ENCODE measurements at places on chromosomes 1 and 21.

GRCh38 chr1:196535727-196536126 is 72.5 kb downstream of the KCNT2 start:
- DNase-seq: no peak

GRCh38 chr1:203183828-203184227 is 2.7 kb downstream of the CHI3L1 start:
- no peak for DNase-seq

- no peak for DNase-seq
These were observed 72.9 kb downstream of the SIK1 start for GRCh38 chr21:43354026-43354420.

DNA sequence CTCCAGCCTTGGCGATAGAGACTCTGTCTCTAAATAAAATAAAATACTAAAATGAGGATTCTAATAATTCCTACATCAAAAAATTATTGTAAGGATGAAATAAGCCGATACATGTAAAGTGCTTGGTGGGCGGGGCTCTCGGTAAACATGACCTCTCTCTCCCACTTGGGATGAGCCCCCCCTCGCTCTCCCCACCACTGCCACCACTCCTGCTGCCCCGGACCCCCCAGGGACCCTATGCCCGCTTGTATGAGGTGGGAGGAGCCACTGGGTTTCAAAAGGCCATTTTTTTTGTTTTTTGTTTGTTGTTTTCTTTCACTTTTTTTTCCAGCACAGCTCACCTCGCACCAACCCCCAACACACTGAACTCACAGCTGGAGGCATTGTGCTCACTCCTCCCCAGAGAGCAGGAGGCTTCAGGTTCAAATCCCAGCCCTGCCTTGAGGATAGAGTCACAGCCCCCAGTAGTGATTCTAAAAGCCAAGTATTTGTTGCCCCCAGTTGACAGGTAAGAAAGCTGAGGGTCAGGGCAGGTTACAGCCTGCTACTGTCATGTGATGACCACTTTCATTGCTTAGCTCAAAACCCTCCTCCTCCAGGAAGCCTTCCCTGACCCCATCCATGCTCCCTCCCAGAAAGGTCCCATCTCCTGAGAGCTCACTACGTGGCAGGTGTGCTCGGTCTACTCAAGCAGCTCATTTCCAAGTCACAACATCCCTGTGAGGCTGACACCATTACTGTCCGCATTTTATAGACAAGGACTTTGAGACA is 4.2 kb downstream of the SDC3 start:
- DNase-seq: no peak

DNA sequence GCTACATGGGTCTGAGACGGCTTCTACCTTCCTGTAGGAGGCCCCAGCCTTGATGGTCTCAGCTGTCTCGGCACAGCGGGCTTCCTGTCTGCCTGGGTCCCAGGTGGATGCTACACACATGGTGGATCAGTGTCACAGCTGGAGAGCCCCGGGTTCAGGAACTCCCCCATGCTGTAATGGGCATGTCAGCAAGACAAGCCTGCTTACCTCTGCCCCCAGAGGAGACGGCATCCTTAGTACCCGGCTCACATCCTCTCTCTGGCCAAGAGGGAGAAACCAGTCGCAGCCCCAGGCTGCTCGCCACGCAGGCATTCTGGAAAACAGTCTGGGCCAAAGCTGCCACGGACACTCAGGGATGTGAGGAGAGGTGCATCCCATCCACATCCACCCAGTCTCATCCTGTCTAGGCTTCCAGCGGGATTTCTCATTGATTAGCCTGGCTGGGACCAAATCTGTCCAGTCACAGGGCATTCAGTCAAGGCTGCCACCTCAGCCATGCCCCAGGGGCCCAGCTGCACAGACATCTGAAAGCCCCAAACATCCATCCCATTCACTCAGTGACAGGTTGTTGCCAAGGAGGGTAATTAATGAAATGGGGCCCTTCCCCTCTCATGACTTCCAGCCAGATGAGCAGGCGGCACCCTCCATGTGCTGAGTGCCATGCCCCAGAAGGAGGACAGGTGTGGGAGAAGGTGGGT is 10.5 kb downstream of the SNAP47 start:
- DNase-seq: no peak

DNA sequence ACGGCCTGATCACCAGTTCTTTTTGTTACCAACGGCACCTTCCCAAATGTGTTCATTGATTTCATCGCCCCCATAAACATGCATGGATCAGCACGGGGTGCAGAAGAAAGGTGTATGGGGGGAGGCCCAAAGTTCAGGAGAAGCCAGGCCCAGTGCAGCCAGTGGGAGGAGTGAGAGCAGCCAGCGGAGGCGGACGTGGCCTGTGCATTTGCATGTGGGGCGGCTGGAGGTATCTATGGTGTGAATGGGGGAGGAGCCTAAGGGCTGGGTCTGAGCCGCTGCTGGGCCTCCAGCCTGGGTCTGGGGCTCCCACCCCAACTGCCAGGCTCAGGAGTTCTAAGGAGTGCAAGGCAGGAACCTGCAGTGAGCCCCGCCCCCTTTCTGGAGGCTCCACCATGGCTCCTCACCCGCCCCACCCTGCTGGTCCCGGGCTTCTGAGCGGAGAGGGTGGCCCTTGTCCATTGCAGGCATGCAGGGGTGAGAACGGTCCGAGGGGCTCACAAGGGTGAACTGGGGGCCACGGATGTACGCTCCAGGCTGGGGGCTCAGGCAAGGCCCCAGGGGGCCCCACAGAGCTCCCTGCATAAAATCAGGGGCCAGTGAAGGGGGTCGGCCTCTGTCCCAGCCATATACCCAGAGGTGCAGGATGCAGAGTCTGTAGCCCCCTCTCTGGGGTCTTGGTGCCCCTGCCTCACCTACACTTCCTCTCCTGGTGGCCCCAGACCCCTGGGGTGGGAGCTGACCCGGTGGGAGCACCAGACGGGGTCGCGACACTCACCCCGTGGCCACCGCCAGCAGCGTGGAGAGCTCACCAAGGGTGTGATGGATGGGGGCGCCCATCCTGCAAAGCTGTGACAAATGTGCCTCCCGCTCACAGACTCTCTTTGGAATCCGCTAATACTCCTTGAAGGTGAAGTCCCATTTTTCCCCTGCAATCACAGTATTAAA is 31.3 kb upstream of the TTC34 start:
- DNase-seq: no peak

- no peak for DNase-seq
These were observed 32.1 kb downstream of the RABGAP1L start for GRCh38 chr1:174191349-174191862.

DNA sequence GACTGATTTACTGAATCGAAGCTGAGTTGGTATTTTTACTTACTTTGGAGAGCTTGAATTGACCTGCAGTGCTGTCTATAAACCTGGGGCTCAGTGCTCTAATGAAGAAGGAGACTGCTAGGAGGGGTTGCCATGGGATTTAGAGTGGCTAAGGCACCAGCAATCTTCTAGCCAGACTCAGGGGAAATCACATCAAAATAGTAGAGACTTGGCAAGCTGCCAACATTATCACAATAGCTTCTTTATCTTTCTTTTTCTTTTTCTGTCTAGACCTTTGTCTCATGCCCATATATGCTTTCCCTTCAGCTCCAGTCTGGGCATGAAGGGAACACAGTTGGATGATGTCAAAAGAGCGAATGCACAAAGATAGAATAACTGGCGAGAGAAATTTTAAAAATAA is 301.1 kb upstream of the DPYD start:
- no peak for DNase-seq

- no peak for DNase-seq
These were observed 93.6 kb downstream of the SNRPE start for GRCh38 chr1:203954788-203955552.

- DNase-seq: no peak
These were observed 30.9 kb upstream of the CACYBP start for GRCh38 chr1:174968750-174969244.

GRCh38 chr1:76727520-76727919 is 139.8 kb upstream of the ST6GALNAC5 start:
- DNase-seq: no peak

DNA sequence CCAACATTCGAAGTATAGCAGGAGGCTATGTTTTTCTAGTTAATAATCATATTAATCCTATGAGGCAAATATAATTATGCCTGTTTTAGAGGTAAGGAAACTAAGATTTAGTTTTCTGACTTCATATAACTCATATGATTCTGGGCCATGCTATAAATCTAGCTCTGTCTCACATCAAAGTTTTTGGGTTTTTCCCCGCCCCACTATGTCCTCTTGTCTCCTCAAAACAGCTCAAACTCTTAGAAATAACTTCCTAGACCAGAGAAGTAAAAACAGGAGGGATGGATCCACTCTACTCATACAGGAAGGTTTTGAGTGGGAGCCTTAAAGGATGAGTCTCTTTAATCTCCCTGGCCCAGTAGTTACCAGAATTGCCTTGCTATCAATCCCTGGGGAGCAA is 256.4 kb upstream of the FGGY start:
- no peak for DNase-seq

- DNase-seq: no peak
These were observed 85.9 kb downstream of the TCP10L start for GRCh38 chr21:32499249-32500055.

GRCh38 chr1:177286396-177286795 is 115.6 kb downstream of the BRINP2 start:
- DNase-seq: no peak

- DNase-seq: no peak
These were observed 16.1 kb downstream of the LRP8 start for GRCh38 chr1:53311702-53312305.

DNA sequence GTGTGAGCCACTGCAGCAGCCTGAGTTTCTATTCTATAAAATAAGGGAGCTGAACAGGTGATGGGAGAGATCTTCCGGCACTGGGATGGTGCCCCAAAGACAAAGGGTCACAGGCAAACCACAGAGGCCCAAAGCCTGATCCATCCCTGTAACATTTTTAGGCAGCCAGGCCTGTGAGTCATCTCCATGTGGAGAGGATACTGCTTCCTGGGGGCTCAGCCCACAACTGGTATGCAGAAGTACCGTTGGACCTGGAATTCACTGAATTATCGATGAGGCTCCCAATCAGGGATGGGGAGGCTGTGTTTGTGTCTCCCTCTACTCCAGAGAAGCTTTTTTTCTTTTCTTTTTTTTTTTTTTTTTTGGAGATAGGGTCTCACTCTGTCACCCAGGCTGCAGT is 48.8 kb upstream of the WASF2 start:
- no peak for DNase-seq

- DNase-seq: no peak
These were observed 3.2 kb upstream of the PADI4 start for GRCh38 chr1:17304826-17305175.

DNA sequence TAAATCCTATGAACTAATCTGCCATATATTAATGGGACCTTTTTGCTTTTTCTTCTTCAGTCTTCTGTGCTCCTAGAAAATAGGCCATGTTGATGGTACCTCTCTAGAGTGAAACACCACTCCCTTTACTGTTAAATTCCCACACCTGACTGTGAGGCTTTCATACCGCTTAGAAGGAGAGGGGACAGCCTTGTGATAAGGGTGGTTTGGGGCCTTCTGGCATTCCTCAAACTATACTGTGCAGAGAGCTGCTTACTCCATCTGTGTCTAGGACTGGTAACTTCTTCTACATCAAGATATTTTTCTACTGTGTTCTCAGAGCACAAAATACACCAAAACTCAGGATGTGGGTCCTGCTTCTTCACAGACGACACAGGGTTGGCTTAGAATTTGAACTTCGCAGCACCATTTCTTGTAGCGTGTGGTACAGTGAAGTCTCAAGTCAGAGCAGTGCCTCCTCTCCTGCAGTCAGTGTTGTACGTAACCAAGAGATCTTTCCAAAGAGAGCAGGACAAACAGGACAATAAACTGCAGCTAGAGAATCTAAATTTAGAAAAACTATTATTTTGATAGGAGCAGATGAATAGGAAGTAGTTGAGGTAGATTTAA is 43.8 kb downstream of the MACO1 start:
- no peak for DNase-seq

DNA sequence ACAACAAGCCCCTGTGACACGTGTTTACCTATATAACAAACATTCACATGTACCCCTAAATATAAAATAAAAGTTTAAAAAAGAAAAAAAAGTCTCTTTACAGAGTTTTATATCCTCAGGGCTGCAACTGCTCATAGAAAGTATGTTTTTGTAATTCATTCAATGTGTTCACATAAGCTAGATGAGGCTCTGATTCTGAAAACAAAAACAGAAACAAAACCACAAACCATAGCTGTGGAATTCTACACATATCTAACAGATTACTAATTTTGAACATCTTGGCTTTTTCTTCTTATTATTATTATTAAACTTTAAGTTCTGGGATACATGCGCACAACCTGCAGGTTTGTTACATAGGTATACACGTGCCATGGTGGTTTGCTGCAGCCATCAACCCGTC is 579.6 kb upstream of the ZRANB2 start:
- DNase-seq: no peak

- DNase-seq: no peak
These were observed 57.9 kb downstream of the ACBD6 start for GRCh38 chr1:180444522-180444921.

- no peak for DNase-seq
These were observed 6.9 kb downstream of the ETV3 start for GRCh38 chr1:157131281-157131680.

DNA sequence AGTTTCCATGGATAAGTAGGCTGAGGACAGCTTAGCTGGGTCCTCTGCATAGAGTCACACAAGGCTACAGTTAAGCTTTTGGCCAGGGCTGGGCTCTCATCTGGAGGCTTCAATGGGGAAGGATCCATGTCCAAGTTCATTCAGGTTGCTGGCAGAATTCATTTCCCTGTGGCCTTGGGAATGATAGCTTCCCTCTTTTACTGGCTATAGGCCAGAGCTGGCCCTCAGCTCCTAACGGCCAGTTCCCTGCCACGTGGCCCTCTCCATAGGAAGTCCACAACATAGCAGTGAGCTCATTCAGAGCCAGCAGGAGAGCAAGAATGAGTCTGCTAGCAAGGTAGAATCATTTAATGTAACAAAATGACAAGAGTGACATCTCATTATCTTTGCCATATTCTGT is 15.1 kb upstream of the PODN start:
- no peak for DNase-seq

GRCh38 chr1:173407846-173408245 is 69.3 kb upstream of the PRDX6 start:
- DNase-seq: no peak

GRCh38 chr1:67616394-67616985 is 68.5 kb upstream of the GADD45A start:
- no peak for DNase-seq

DNA sequence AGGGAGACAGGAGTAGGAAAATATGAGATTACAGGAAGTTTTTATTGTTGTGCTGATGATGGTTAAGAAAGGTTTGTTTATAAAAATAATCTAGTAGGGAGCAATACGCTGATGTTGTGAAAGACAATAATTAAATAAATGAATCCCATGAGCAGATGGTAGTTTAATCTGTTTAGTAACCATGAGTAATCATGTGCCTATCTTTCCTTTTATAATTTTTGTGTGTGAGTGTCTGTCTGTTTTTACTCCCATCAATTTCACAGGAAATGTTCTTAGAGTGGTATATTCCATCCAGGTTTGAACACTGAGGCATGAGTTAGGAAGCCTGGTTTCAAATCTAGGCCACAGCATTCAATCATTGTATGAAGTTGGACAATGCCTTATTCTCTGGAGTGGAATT is 180.5 kb downstream of the OLFM3 start:
- no peak for DNase-seq

DNA sequence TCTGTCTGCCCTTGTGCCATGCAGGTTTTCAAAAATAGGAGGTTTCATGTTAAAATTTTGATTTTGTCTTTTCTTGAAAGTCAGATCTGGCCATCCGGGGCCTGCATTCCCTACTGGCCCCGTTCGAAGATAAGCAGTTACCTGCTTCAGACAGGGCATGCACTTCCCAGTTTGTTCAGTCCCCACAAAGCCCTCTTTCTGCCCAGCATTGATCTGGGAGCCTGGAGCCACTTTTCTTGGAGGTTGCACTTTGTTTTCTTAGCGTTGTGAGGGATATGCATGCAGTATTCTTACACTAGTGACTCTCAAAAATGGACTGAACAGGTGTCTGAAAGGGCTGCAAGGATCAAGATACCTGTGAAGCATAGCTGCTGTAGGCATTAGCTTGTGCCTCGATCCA is 11.5 kb downstream of the MOV10 start:
- DNase-seq: no peak
